ENCODE measurements at places on chromosomes 6 and 20. TPM values are rescaled to one million over a fixed set of nuclear protein-coding genes. Genes with fewer than 3 reads are reported as not detected.

The GMPR gene
- total RNA-seq, result 2.0 TPM

DNA sequence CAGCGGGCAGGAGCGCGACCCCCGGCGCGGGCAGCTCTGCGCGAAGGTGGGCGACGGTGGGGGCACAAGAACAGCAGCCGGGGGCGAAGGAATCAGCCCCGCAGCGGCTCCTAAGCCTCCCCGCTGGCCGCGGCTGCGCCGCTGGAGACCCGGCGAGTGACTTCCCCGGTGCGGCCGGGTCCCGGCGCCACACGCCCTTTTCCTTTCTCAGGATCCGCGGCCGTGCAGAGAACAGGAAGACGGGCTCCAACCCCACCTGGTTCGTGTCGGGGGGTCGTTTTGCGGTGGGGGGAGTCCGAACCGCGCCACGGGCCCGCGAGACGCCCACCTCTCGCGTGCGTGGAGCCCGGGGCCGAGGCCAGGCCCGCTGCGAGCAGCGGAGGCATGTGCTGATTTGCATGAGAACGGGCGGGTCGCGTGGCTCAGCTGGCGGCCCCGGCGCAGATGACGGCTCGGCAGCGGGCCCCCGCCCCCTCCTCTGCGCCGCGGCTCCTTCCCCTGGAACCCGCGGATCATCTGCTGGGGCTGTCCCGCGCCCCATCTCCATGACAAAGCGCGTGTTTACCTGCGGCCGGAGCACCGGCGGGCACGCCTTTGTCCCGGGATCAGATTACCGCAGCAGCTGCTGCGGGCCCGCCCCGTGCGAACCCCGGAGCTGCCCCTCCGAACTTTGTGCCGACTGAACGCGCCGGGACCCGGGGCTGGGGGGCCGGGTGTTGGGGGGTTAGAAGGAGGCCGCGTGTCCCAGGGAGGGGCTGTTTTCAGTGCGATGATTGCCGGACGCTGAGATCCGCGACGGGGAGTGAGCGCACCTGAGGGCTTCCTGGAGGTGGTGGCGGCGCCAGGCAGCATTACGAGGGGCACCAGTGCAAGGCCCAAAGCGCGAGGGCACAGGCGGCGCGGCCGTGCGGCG lies 4.9 kb upstream of the DLL1 start:
- peak; percentile 52 for DNase-seq

- peak; percentile 58 for DNase-seq
Measured at GRCh38 chr6:403659-404655, 12.4 kb downstream of the IRF4 start.

DNA sequence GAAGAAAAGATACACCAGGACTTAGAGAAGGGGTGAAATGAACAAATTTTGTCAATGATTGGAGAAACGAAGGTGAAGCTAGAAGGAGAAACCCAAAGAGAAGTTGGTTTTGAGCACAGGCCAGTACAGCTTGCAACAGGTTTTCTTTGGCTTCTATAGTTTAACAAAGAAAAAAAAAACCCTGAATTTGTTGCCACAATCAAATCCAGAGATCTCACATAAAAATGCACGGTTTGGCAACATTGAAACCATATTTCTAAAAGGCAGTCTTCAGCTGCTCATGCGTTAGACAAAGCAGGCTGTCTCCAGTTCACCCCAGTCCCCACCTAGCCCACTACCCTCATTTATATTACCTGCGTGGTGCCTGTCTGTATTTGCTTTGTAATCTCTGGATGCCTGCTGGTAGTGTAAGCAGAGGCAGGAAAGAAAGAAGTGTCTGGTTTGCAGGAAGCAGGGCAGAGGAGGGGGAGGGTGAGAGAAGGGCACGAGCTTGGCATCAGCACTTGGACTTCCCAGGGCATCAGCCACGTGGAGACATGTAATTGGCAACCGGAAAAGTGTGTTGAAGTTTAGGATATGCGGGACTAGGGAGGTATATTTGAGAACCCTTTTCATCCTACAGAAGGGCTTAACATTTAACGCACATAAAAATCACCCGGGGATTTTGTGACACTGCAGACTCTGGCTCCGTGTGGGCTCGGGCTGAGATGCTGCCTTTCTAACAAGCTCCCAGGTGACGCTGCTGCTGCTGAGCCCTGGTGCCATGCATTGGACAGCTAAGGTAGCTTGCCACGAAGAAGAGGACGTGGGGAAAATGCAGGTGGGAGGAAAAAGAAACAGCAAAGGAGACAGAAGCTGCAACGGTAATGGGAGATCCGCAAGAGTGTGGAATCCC lies 14.4 kb downstream of the PFDN4 start:
- no peak for DNase-seq

DNA sequence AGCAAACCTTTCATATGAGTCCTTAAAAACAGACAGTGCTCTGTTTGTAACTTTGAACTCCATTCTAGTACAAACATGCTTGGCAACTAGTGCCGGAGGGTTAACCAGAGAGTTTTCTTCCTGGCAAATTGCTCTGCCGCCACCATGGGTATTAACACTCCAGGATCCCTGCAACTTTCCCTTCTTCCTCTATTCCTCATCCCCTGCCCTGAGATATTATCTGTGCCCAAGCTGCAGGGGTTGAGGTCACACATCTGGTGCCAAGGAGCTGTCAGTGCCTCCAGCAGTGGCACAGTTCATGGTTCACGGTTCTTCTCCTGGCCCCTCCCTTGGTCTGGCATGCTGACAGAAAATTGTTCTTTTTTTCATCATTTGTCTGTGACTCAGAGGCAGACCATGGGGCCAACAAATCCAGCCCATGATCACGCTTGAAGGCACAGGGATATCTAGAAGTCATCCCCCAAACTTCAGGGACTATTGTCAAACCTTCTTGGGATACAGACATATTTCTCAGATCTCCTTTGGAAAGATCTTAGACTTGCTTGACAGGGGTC lies 77.5 kb downstream of the ATXN1 start:
- no peak for DNase-seq
